ENCODE measurements at places on chromosomes 16 and 17. TPM values are rescaled to one million over a fixed set of nuclear protein-coding genes. Genes with fewer than 3 reads are reported as not detected.

UNC45B gene
- total RNA-seq, result not detected

ABCC6 gene
- total RNA-seq, result 14.7 TPM

- H3K27ac ChIP-seq, result peak overlapping the region; percentile 95
- peaks cover 100% of the 10 kb centered on the region for H3K4me1 ChIP-seq
- DNase-seq, result peak; percentile 73
- H3K36me3 ChIP-seq, result no peaks in the 10 kb centered on the region
- no peaks in the 10 kb centered on the region for H3K27me3 ChIP-seq
- no peak overlapping the region for H3K4me3 ChIP-seq
These were observed 5.9 kb downstream of the ZDHHC7 start for GRCh38 chr16:85005285-85006069.

- no peak for DNase-seq
- H3K4me1 ChIP-seq, result peaks cover 40% of the 10 kb centered on the region
- H3K27ac ChIP-seq, result peak overlapping the region; percentile 86
- no peaks in the 10 kb centered on the region for H3K27me3 ChIP-seq
- no peak overlapping the region for H3K4me3 ChIP-seq
These were observed 22.8 kb downstream of the CRISPLD2 start for GRCh38 chr16:84842516-84843148.

DNA sequence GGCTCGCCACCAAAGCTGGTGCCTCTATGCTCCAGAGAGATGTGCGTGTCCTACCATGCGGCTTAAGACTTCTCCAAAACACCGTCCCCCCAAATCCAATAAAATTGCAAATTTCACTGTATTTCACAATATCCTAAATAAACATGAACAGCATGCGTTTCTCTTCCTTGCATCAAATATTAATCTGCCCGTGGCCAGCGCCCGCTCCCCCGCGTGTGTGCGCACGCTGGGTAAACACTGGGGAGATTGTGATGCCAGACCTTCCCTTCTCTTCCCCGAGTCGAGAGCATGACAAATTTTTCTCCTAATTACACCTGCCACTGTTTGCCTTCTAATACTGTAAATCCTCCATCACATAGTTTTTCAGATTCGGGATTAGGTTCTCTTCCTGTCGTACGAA, 148.1 kb downstream of the MRM1 start:
- H3K4me1 ChIP-seq, result no peaks in the 10 kb centered on the region
- no peak for DNase-seq
- H3K27me3 ChIP-seq, result no peaks in the 10 kb centered on the region
- H3K36me3 ChIP-seq, result no peaks in the 10 kb centered on the region
- H3K4me3 ChIP-seq, result no peak overlapping the region
- H3K27ac ChIP-seq, result no peak overlapping the region

- no peak overlapping the region for H3K4me3 ChIP-seq
- H3K27ac ChIP-seq, result no peak overlapping the region
- DNase-seq, result no peak
- no peaks in the 10 kb centered on the region for H3K36me3 ChIP-seq
- H3K27me3 ChIP-seq, result no peaks in the 10 kb centered on the region
These were observed 10.5 kb downstream of the MMP28 start for GRCh38 chr17:35784895-35785294.
